ENCODE measurements at places on chromosomes 11 and 22.

- DNase-seq = no peak
Measured at GRCh38 chr11:131904756-131905155, 534.3 kb downstream of the NTM start.

- DNase-seq = no peak
Measured at GRCh38 chr11:64624883-64625481, 34.0 kb downstream of the SLC22A12 start.

- no peak for DNase-seq
Measured at GRCh38 chr11:114348200-114349191, 51.8 kb downstream of the C11orf71 start.

- DNase-seq = no peak
Measured at GRCh38 chr11:28799316-28799715, 691.1 kb downstream of the METTL15 start.

- no peak for DNase-seq
Measured at GRCh38 chr11:57566005-57566904, 1.2 kb downstream of the UBE2L6 start.

DNA sequence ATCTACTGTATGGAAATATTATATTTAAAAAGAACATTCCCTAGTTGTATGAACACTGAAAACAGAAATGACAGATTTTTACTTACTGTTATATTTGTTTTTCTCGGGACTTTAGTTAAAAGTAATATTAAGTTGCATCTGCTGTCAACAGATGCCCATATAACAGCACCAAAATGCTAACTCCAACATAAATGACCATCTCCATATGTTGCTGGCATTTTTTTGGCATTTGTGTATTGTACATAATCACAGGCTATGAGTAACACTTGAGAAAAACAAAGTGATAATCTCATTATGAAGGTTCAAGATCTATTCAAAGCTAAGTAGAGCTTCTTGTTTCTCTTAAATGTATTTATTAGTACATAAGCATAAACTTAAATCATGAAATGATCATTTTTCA, 172.0 kb downstream of the CNTN5 start:
- no peak for DNase-seq

DNA sequence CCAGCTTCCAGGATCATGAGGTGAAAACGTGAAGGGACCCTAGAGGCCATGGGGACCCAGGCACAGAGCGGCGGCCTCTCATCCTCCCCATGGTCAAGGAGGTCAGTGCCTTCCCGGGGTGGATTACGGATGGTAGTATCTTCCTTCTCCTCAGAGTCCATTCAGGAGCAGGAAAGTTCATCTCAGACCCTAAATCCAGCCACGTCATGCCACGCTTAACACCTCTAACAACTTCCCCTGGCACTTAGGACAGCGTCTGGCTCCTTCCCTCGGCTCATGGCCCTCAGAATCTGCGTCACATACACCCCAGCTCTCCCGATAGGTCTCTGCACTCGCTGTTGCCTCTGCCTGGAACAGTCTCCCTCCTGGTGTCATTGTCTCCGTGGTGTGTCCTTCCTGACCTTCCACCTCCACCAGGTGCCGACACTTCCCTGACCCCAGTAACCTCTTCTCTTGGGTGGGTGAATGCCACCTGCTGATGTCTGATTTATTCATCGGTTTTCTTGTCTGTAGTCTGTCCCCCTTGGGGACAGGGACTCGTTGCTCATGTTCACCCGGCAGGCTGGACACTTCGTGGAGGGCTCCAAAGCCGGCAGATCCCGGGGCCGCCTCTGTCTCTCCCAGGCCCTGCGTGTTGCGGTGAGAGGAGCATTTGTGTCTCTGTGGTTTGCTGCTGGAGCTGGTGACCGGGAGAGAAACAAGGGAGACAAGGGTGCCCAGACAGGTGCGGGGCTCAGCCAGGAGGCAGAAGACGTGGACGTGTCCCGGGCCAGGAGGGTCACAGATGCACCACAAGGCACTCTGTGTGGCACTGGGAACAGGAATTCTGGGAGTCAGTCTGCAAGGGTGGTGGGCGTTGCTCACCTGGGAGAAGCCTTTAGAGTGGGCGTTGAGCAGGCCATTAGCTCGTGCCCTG, 1.4 kb downstream of the MYEOV start:
- no peak for DNase-seq

DNA sequence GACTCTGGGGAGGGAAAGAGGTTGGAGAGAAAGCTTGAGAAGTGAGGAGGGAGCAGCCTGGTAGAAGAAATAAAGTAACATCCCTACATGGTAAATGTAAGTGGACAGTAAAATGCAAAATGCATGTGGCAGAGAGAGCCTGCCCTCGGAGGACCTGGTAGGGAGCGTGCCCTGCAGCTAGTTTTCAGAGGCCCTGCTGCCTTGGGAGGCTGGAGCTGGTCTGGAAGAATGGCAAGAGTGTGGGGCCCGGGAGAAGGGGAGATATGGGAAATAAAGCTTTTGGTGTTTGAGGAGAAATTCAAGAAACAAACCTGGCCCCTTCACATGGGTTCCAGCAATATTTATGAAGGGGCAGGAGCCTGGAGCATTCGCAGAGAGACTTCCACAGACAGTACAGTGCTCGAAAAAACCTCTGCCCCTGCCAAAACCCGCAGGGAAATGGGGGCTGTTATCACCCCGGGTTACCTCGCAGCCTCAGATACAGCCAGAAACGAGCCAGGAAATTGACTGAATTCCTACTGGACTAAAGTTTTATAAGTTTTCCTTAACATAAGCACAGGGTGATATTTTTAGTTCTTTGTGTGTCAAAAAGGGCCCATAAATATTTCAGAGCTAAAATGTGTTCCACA, 363.0 kb downstream of the TENM4 start:
- no peak for DNase-seq

DNA sequence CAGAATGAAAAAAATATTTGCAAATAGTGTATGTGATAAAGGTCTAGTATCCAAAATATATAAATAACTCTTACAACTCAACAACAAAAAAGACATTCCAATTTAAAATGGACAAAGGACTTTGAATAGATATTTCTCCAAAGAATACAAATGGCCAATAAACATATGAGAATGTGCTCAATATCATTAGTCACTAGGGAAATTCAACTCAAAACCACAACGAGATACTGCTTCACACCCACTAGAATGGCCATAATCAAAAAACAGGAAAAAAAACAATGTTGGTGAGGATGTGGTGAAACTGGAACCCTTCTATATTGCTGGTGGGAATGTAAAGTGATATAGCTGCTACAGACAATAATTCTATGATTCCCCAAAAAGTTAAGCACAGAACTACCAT, 38.6 kb upstream of the RPS13 start:
- DNase-seq = no peak

DNA sequence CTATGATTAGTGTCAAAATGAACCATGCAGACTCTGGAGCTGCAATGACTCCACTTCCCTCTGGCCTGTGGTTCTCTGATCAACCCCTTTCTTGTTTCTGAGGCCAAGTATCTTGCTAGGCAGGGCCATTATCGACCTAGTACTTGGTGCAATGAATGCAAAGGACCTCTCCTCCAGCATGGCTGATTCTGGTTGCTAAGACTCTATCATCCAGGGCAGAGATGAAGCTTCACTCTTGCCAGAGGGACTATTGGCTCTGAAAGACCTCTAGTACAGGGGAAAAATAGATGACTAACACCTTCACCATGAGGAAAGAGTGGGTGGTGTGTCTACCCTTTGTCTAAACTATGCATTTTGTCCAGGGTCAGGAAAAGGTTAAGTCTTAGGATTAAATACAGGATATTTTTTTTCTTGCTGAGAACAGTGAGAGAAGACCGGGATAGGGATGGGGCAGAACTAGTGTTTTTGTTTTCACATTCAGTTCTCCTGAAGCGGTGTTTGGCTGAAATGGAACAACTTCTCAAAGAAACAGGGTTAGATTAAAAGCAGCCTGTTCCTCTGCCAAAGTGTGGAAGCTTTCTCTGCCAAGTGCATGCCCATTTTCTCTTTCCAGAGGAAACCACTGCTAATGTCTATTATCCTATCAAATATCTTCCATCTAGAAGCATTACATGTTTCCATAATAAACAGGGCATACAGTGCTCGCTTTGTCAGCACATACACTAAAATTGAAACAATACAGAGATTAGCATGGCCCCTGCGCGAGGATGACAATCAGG, 5.0 kb upstream of the MTFP1 start:
- DNase-seq = no peak

- no peak for DNase-seq
Measured at GRCh38 chr22:49586873-49587272, 240.8 kb downstream of the BRD1 start.
